ENCODE measurements at places on chromosomes 2 and 18.

GRCh38 chr2:179137200-179137759, 87.3 kb upstream of the CCDC141 start:
- no peak for DNase-seq

GRCh38 chr18:59054496-59055287, 85.0 kb upstream of the SEC11C start:
- DNase-seq: no peak

DNA sequence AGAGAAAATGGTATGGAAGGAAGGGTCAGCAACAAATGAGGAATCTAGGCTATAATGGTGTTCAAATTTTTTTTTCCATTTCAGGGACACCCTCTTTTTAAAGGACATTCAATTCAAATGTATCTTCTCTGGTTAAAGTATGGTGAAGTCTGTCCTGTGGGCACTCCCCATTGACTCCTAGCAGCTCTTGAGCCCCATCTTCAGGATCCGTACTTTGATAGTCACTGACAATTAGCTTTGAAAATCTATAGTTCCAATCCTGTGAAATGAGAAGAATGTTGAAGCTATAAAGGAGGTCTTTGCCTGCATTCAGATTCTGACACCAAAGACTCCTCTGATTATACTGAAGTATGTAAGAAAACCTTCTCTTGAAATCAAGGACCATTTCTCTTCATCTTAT, 43.3 kb downstream of the KCNH7 start:
- peak; percentile 15 for DNase-seq

DNA sequence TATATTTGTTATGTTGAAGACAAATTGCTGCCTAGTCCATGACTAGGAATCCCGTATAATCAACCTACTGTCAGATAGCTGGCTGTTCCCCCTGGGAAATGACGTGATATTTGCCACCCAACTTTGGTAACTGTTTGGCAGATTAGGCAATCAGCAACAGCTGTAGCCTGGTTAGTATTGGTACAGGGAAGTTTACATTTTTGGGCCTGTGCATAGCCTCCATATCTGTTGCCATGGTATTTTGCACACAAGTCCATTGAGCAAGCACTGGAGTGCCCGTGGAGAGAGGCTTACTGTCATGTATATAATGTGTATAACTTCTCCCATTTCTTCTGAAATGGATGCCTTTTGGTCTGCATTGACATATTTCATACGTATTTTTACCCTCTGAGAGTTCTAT, 27.7 kb downstream of the BIRC6 start:
- DNase-seq: no peak

GRCh38 chr18:73840319-73840945, 307.2 kb downstream of the FBXO15 start:
- peak; percentile 36 for DNase-seq

- DNase-seq: peak; percentile 99
These were observed 535.2 kb downstream of the GALR1 start for GRCh38 chr18:77784759-77785379.

- peak; percentile 23 for DNase-seq
These were observed 28.0 kb downstream of the KCNK3 start for GRCh38 chr2:26720322-26721114.

GRCh38 chr2:44103639-44104038, 65.0 kb upstream of the PPM1B start:
- DNase-seq: no peak

- no peak for DNase-seq
These were observed 25.5 kb upstream of the LRRC30 start for GRCh38 chr18:7205346-7205745.

DNA sequence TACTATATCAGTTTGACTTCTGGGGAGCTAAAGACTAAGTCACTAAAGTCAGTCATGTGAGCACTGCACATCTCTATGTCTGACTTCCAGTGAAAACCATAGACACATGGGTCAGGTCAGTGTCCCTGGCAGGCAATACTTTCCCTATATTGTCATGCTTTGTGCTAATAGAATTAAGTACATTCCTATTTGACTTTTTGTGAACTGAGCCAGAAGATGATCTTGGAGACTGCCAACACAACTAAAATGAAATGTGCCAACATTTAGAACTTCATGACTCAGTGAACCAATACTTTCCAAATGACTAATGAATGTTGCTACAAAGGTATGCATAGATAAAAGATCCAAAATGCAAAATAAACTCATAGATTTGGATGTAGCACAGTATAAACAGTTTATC, 820.8 kb upstream of the FAM98A start:
- DNase-seq: no peak

DNA sequence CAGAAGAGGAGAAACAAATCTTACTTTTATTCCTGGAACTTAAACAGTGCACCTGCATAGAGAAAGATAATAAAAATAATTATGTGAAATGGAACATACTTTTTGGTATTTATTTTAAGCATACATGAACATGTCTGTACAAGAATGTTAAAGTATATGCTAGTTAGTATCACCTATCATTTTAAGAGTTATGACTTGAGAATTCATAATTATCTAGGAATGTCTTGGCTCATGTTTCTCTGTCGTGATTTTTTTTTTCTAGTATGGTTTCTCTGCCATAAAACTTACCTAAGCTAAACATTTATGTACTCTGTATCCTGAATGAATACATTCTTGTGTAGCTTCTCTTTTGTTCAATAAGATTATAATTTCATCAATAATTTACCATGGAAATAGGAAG, 4.2 kb downstream of the SERPINB7 start:
- no peak for DNase-seq

DNA sequence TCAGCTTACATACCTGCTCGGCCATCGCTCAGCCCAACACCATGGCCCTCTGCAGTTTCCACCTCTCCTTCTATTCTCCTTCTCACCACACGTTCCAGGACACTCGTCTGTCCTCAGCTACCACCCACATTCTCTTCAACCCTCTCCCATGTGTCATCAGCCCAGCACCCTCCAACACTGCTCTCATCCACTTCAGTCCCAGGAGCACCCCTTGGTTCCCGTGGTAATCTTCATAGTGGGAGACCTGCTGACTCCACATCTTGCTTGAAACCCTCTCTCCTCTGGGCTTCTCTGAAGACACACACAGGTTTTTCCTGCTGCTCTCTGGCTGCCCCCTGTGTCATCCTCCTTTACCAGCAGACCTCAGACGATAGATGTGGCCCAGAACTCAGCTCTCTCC, 228.7 kb downstream of the GBX2 start:
- DNase-seq: no peak

DNA sequence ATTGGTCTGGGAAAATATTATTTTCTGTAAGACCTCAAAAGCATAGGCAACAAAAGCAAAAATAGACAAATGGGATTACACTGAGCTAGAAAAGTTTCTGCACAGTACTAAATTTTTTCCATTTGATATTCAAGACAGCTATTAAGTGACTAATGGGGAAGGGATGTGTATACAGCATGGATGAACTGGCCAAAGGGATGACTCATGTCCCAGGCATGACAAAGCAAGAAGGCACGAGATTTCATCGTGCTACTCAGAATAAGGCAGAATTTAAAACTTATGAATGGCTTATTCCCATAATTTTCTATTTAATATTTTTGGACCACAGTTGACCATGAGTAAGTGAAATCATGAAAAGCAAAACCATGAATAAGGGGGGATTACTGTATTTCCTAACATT, 1250.1 kb upstream of the GYPC start:
- no peak for DNase-seq

DNA sequence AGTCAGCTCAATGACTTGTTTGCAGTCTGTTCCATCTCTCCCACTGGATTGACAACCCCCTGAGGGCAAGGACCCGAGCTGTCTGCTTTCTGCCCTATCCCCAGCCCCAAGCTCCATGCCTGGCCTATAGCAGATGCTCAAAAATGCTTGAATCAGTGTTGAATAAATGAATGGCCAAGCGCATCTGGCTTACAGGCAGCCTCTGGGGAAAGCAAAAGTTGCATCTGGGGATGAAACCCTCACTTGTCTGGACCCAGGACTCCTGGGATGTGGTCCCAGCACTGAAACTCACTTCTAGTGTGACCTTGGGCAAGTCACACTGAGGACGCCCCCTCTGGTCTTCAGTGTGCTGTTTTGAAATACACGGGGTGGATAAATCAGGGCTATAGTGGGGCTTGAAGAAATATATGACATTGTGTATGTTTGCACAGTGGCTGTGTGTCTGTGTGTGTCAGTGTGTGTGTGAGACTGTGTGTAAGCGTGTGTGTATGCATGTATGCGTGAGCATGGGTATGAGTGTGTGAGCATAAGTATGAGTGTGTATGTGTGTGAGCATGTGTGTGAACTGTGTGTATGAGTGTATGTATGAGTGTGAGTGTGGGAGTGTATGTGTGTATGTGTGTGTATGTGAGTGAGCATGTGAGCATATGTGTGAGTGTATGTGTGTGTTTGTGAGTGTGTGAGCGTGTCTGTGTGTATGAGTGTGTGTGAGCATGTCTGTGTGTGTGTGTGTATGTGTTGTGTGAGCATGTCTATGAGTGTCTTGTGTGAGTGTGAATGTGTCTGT, 27.8 kb upstream of the TNS1 start:
- no peak for DNase-seq

DNA sequence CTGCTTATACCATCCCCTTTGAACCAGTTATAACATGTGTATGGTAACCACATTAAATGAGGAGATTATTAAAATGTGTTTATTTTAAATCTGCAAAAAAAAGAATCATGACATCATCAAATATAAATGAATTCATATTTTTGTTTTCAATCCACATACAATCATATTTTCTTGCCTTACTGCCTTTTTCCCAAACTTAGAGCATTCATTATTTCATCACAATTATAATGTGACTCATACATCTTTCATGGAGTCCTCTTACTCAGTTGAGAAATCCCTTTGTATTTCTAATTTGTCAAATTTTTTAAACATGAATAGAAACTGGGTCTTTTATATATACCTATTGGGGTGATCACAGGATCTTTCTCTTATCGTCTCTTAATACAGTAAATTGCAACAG, 909.6 kb downstream of the DSC3 start:
- no peak for DNase-seq

- no peak for DNase-seq
These were observed 70.3 kb downstream of the THADA start for GRCh38 chr2:43525506-43525905.

DNA sequence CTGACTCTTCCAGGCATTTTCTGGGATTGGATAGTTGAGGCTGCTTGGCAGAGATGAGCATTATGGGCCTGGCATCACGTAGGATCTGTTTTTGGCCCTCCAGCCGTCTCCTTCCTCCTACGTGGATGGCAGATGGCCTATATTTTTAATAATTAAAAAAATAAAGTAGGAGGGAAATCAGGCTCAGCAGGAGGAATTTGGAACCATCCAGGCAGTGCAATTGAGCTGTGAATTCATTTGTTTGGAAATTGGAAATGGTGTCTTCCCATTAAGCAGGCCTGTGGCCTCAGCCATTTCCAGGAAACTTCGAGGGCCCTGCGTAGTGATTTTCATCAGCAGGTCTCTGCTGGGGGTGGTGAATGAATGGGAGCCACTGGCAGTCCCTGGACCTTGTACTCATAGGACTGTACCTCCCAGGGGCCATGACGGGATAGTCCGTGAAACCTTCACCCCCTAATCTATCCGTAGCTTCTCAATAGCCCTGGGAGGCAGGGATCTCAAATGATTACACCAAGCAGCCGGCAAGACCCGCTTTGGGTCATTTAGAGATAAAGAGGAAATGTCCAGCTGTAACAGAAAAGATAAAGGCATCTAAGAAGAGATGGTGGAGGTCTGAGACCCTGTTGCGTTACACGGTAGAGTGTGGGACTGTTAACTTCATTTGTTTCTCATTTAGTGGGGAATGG, 73.1 kb upstream of the TNP1 start:
- no peak for DNase-seq

- no peak for DNase-seq
These were observed 405.4 kb downstream of the SETBP1 start for GRCh38 chr18:45085916-45086624.

DNA sequence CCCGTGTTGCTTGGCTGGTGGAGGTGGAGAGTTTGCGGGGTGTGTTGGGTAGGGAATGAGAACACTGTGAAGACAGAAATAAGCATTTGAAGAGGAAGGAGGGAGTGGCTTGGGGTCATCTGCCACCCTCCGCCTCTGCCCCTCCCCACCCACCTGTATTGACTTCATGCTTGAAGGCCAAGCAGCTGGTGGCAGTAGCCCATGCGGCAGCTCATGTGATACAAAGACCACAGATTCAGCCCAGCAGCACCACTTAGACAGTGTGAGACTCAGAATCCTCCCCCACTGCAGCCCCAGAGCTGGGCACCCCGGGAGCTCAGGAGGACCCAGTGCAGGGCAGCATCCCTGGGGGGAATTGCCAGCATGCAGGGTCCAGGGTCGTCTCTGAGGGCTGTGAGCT, 15.4 kb downstream of the NPPC start:
- DNase-seq: no peak

Data from NCI-H146 (cell line).